ENCODE measurements at places on chromosomes 7 and 10.

DNA sequence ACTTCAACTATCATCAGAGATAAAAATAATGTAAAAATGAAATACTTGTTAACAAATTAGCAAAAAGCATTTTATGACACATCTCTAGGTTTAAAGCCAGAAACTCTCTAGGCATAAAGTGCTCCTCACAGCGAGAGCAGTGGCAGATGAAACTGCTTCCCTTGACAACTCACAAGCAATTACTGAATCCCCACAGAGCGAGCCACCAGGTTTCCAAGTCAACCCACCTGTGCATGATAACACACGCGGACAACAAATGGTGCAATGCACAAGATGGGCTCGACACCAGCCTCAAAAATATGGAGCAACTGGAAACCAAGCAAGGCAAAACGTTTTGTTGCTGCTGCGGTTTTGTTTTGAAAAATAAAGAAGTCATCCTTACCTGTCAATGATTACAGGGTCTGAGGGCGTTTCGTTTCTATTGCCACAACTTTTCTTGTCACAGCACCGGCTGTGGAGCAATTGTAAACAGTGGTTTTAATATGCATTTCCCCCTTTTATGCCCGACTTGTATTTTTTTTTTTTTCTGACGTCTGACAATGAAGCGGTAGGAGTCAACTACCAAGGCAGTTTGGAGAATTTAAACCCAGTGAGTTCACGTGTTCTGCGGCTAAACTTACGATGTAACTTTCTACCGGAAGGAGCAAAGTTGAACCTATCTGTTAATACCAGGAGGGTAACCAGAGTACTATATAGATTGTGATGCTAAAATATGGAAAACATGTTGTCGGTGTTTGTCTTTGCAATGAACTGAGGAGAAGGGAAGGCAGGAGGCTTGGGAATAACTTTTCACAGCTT is 7.0 kb downstream of the EBF3 start:
- no peak for DNase-seq

GRCh38 chr10:31146491-31147209 is 115.0 kb upstream of the ZNF438 start:
- no peak for DNase-seq

GRCh38 chr7:25496476-25497368 is 268.4 kb upstream of the NPVF start:
- DNase-seq = no peak

DNA sequence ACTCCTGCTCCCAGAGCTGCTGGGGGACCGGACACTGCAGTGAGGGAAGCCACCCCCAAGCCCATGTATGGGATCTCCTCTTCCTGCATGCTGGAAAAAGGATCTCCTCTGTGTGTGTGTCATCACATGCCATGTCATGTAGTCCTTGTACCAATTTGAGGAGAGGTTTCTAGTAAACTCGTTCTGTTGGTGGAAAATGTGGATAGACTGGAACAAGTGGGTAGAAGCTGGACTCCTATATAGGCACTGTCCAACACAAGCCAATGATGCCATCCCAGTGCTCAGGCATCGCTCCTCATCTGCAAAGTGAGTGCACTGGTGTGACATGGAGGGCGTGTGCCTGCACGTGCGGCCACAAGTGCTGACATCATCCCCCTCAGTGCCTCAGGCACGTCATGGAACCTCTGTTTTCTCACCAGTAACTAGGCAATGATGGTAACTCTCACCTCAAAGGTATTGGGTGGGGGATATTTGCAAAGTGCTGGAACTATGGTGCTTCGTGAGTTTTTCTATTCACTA is 19.3 kb downstream of the MYO1G start:
- DNase-seq = no peak

DNA sequence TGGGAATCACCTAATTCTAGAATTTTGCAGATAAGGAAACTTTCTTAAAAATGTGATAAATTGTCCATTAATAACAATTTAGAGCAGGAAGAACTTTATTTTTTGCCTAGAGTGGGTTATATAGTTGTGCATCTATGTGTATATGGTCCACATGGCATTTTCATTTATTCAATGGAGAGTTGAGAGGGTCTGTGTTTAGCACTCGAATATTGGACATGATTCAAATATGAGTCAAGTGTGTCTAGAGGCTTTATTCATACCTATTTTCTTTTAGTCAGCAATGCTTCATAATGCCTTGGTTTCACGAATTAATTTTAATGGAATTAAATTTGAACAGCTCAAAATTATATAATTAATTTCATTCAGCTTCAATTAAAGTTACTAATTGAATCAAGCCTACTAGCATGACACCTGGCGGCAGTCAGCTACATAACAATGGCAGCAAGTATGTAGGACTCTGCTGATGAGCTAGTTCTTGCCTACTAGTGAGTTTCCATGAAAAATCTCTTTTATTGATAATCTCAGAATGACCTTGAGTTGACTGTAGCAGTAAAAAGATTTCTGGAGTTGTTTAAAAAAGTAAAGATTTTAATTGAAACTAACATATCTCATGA is 17.7 kb downstream of the MDFIC start:
- no peak for DNase-seq

GRCh38 chr10:33665501-33665900 is 331.0 kb upstream of the NRP1 start:
- DNase-seq = no peak

GRCh38 chr10:21458126-21458871 is 67.2 kb downstream of the SKIDA1 start:
- DNase-seq = no peak

GRCh38 chr10:103041391-103041790 is 123.3 kb downstream of the CNNM2 start:
- DNase-seq = no peak

- no peak for DNase-seq
Measured at GRCh38 chr7:91660734-91661356, 219.7 kb downstream of the MTERF1 start.

GRCh38 chr7:28937619-28938018 is 20.5 kb downstream of the TRIL start:
- DNase-seq = no peak

DNA sequence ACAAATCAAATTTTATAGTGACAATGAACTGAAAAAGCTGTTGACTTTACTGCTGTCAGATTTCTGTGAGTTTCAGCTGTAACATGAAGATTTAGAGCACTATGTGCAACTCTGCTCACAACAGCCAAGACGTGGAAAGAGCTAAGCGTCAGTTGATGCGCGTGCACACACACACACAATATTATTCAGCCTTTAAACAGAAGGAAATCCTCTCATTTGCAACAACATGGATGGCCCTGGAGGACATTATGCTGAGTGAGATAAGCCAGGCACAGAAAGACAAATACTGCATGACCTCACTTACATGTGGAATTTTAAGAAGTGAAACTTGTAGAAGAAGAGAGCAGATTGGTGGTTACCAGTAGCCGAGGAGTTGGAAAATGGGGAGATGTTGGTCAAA is 82.8 kb upstream of the FRMD4A start:
- no peak for DNase-seq

DNA sequence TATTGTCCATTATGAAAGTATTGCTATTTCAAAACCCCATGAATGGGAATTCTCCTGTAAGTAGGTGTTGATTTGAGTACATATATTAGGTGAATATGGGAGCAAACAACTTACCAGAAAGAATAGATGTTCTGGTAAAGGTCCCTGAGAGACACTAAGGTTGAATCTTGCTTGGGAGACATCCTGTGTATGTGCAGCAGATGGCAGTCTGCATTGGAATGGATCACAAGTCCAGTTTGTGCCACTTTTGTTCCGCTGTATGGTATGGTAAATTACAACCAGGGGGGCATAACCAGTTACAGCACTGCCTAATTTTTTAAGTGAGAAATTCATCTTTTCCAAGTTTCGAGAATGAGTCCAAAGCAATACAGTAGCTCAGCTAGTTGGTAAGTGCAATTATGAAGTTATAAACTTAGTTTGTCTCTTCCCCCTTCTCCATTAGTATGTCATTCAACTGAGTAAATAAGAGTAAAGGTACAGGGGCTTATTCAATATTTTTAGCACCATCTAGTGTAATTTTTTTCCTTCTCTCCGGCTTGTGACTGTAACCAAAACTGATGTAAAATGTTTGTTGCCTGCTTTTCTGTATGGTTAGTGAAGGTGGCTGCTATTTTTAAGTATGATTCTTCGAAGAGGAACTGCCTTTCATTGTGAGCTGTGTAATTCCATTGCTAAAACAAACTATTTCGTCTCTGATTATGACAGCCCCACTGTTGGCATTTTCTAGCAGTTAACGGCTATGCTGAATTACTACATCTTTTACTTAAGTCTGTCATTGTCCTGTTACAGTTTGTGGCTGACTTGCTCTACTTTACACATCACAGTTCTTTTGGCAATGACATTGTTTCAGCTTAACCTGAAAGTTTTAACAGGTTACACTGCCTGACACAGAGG is 2.8 kb downstream of the MCU start:
- no peak for DNase-seq

DNA sequence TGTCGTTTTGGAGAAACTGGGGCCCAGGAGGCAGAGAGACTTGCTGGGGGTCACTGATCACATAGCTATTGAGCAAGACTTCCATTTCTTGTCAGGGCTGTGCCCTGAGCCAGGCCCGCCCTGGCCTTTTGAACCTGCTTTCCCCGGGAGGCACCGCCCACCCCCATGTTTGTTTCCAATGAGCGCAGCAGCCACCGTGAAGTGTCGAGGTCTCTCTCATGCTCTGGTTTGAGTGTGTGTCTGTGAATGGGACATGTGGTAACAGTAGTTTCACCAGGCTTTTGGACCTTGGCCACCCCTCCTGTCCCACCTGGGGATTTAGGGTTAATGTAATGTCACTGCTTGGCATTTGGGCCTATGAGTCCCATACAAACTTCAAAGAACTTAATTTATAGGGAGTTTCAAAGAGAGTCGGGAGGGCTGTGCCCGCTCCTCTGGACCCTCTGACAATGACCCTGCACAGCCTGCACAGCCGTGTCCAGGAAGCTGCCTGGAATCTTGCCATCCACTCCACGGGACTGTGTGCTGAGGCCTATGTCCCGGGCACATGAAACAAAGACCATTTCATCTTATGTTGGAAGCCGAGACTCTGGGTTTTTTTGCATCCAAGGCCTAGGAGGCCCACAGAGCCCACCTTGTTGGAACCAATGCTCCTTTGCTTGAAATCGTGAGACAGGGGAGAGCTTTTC is 6.3 kb downstream of the PRF1 start:
- no peak for DNase-seq

GRCh38 chr10:113047605-113047962 is 97.5 kb downstream of the TCF7L2 start:
- DNase-seq = no peak

DNA sequence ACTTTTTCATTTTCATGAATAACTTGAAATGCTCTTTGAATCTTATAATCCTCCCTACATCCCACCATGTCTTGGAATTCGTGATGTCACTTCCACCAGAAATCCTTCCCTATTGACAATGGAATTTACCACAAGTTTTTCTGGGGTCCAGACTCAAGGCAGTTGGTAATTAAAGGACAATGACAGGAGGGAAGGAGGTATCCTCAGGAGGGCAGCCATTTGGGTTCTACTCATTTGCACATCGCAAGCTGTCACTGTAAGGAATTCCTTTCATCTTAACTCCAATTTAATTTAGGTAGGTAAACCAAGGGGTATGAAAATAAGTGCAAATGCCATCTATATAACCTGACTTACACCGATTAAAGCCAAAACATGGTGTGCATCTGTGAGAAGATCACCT is 21.9 kb downstream of the LRRC17 start:
- no peak for DNase-seq

GRCh38 chr7:70215491-70215890 is 617.2 kb downstream of the AUTS2 start:
- DNase-seq = no peak

DNA sequence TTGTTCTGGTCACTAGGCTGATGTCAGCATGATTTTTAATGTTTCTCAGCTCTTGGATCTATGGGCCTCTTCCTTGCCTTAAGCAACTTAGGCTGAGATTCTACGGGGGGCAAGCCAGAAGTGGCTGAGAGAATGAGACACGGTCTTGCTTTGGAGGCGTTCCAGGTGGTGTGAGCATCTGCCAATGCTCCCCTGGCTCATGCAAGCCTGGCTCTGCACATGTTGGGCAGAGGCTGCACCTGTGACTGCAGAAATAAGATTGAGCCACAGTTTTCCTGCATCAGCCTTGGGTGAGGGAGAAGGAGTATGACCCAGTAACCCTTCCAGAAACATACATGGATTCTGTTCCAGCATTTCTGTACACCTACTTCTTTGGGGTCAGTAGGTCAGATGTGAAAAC is 41.9 kb downstream of the C10orf120 start:
- DNase-seq = no peak

- DNase-seq = no peak
Measured at GRCh38 chr10:16545116-16545736, 23.5 kb upstream of the C1QL3 start.

DNA sequence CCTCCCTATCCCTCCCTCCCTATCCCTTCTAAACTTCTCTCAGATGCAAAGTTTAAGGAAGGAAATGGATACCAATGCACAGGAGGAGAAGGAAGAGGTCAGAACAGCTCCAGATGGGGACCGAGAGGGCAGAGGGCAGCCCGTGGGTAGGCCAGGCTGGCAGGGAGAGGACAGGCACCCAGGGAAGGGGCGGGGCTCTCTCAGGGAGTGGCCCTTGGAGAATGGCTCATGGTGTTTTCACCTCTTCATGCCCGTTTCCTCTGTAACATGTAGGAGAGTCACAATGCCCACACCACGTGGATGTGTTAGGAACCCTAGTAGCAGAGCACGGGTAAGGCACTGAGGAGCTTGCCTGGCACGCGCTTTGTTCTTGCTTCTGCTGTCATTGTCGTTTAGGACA is 264.5 kb downstream of the CELF2 start:
- DNase-seq = no peak

- peak; percentile 71 for DNase-seq
Measured at GRCh38 chr10:86203162-86203905, 163.3 kb downstream of the GRID1 start.

DNA sequence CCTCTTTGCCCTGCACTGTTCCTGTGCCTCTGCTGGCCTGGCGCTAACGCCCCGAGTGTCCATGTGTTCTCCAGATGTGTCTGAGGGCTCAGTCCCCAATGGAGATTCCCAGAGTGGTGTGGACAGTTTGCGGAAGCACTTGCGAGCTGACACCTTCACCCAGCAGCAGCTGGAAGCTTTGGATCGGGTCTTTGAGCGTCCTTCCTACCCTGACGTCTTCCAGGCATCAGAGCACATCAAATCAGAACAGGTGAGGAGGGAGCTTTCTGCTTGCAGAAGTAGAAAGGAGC is 60.9 kb downstream of the PAX2 start:
- DNase-seq = no peak
